ENCODE measurements at places on chromosomes 7 and 10. TPM values are rescaled to one million over a fixed set of nuclear protein-coding genes. Genes with fewer than 3 reads are reported as not detected.

- DNase-seq = no peak
Measured at GRCh38 chr10:30944005-30944404, 87.7 kb downstream of the ZNF438 start.

GRCh38 chr7:43148161-43148731, 35.8 kb downstream of the HECW1 start:
- no peak for DNase-seq

GRCh38 chr7:91212582-91212981, 51.7 kb upstream of the FZD1 start:
- no peak for DNase-seq

DNA sequence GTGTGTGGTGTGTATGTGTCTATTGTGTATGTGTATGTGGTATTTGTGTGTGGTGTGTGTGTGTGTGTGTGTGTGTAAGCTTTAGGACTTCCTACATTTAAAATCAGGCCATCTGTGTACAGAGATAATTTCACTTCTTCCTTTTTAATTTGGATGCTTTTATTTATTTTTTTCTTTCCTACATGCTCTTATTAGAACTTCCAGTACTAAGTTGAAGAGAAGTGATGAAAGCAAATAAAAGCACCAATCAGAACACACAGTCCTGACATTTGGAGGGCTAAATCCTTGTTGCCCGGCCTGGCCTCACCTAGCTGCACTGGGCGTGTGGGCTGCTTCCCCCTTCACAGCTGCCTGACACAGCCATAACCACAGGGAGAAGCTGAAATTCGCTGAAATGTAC, 3.8 kb upstream of the MRC1 start:
- no peak for DNase-seq

DNA sequence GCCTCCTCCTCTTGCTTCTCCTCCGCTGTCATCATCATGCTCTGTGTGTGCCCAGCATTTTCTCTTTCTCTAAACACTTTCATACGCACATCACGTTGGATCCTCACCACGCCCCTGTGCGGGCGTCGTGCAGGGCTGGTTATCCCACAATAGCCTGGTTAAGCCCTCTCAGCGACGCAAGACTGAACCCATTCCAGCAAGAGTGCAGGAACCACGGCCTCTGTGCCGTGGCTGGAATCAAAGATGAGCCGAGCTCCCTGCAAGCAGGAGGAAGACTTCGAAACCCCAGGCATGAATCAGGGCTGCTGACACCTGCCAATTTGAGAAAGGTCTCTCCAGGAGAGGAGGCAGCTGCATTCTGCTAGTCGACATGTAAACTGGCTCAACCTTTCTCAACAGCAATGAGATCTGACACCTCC, 74.8 kb upstream of the FOXK1 start:
- no peak for DNase-seq

DNA sequence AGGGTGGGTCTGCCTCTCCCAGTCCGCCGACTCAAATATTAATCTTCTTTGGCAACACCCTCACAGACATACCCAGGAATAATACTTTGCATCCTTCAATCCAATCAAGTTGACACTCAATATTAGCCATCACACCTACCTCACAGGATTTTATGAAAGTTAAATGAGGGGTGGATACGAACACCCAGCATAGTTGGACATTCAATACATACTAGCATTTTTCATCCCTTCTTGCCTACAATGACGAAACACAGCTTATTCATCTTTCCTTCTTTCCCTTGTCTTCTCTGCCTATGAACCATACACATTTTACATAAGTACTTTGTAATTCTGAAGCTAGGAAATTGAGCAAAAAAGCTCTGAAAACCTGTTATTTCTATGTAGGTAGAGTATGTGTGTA, 48.5 kb downstream of the EMX2 start:
- DNase-seq = no peak

- DNase-seq = no peak
Measured at GRCh38 chr7:30082686-30083085, 52.1 kb upstream of the MTURN start.

GRCh38 chr10:44036425-44036824, 348.5 kb downstream of the CXCL12 start:
- DNase-seq = no peak

Gene DNAH11
- total RNA-seq = not detected

Gene SVOPL
- not detected for total RNA-seq
